Activated T-helper 1 cell treated with anti-CD3 and anti-CD28 coated beads, Interleukin-12 subunit alpha, Interleukin-12 subunit beta, Interleukin-2, Interleukin-4 antibody, amounts not matched to agents 30 ng/mL and 10 ng/mL and 1 ng/mL, durations not matched to agents 14 hours and 24 hours and 36 hours (primary cell): ENCODE measurements at places on chromosomes 16 and 17.

GRCh38 chr17:27751166-27751565, 49.2 kb downstream of the NOS2 start:
- no peak overlapping the region for H3K4me3 ChIP-seq
- H3K36me3 ChIP-seq = no peaks in the 10 kb centered on the region
- H3K27ac ChIP-seq = no peak overlapping the region

GRCh38 chr17:73524941-73525679, 119.1 kb downstream of the SDK2 start:
- no peaks in the 10 kb centered on the region for H3K27me3 ChIP-seq
- no peaks in the 10 kb centered on the region for H3K4me1 ChIP-seq
- DNase-seq = no peak
- H3K27ac ChIP-seq = no peak overlapping the region
- no peaks in the 10 kb centered on the region for H3K36me3 ChIP-seq
- H3K4me3 ChIP-seq = no peak overlapping the region

DNA sequence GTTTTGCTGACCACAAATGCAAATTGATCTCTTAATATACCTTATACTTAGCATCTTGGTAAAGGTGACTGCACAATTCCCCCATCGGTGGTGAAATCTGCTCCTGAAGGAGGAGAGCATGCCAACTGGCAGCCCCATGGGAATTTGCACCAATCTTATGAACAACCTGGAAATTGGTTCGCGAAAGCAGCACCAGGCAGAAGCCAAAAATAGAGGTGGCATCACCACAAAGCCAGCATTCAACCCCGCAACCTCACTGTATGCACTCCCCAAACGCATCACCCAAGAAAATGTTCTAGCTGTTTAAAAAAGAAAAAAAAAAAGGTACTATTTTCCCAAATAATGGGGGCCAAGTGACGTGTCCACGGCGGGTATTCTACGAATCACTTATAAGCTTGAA, 213.4 kb downstream of the ZFHX3 start:
- H3K27me3 ChIP-seq = peaks cover 3% of the 10 kb centered on the region
- H3K36me3 ChIP-seq = no peaks in the 10 kb centered on the region
- no peak for DNase-seq
- H3K4me1 ChIP-seq = peaks cover 4% of the 10 kb centered on the region
- H3K27ac ChIP-seq = no peak overlapping the region
- no peak overlapping the region for H3K4me3 ChIP-seq

DNA sequence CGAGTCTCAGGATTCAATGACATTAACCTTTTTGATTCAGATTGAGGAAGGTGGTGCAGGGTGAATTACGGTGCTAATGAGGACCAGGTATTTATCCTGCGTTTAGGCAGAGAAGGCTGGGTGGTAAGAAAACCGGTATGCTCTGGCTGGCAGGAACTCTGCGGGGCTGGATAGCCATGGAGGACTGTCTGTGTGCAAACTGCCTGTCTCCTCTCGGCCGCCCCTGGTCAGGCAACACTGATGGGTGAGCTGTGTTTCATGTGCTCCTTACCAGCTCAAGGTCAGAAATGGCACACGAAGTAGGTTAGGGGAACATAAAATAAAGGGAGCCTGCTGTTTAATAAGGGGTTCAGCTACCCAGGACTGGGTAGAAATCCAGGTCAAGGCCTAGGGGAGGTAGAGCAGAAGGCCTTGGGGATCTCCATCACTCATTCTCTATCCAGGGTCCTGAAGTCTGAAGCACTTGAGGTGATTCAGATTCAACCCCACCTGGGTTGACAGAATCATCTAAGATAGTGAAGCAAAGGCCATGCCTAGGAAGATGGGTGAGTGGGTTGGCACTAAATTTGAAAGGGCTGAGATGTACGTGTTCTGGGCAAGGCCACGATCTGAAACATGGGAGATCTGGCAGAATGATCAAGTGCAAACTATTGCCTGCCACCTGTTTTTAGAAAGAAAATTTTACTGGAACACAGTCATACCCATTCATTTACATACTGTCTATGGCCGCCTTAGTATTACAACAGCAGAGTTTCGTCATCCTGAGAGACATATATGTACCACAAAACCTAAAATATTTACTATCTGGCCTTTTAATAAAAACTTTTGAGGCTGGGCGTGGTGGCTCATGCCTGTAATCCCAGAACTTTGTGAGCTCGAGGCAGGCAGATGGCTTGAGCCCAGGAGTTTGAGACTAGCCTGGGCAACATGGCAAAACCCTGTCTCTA, 292.5 kb downstream of the XYLT1 start:
- H3K36me3 ChIP-seq = peaks cover 7% of the 10 kb centered on the region
- no peak for DNase-seq
- peaks cover 12% of the 10 kb centered on the region for H3K4me1 ChIP-seq
- no peak overlapping the region for H3K4me3 ChIP-seq
- no peaks in the 10 kb centered on the region for H3K27me3 ChIP-seq
